Glutamatergic neuron (in vitro differentiated cells): ENCODE measurements at places on chromosomes 7 and 10. TPM values are rescaled to one million over a fixed set of nuclear protein-coding genes. Genes with fewer than 3 reads are reported as not detected.

- DNase-seq, result peak; percentile 51
Measured at GRCh38 chr10:133257489-133258065, 19.1 kb downstream of the ADAM8 start.

- no peak for DNase-seq
Measured at GRCh38 chr10:921471-922414, 9.8 kb downstream of the LARP4B start.

DNA sequence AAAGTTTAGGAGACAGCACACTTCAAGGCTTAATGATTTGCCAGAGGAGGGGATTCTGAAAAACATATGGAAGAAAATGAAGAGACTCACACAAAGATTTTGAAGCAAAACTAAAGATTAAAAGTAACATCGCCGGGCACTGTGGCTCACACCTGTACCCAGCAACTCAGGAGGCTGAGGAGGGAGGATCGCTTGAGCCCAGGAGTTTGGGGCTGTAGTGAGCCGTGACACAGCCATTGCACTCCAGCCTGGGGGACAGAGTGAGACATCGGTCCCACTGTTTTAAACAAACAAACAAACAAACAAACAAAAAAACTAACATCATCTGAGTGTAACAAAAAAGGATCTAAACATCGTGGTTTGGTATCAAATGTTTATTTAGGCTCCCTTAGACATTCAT is 33.7 kb upstream of the DAGLB start:
- DNase-seq, result no peak

GRCh38 chr7:106806556-106806955 is 58.5 kb upstream of the PIK3CG start:
- no peak for DNase-seq

- DNase-seq, result no peak
Measured at GRCh38 chr10:77207828-77208185, 429.8 kb downstream of the KCNMA1 start.

GRCh38 chr10:98244586-98244985 is 23.4 kb downstream of the LOXL4 start:
- DNase-seq, result no peak

GRCh38 chr10:42943025-42943818 is 133.6 kb upstream of the RET start:
- DNase-seq, result no peak

- peak; percentile 4 for DNase-seq
Measured at GRCh38 chr10:42984035-42984610, 92.7 kb upstream of the RET start.

- DNase-seq, result peak; percentile 100
Measured at GRCh38 chr10:119817991-119818888, 54.4 kb downstream of the MCMBP start.

GRCh38 chr10:99276848-99277486 is 41.3 kb upstream of the HPSE2 start:
- no peak for DNase-seq

DNA sequence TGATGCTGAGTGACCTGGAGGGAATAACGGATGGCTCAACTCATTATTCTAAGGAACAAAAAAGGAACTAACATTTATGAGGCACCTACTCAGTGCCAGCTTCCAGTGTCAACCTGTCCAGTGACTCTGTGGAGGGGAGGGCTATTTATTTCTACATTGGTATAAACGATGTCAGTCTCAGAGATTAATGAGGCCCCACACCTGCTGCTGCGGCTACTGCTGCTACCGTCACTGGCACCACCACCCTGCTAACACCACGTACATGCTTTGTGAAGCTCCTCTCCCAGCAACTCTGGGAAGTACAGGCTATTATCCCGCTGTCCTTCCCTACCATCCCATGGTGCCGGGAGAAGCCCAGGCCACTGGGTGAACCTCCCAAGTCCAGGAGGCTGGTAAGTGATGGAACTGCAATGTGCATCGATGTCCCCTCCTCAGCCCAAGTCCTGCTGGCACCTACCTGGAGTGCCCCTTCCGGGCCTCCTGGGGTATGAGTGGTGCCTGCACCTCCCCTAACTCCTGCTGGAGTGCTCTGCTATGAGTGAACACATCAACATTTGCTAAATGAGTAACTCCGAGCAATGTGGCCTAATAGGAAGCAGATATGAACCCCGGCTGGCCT is 101.5 kb downstream of the ARHGAP22 start:
- no peak for DNase-seq

DNA sequence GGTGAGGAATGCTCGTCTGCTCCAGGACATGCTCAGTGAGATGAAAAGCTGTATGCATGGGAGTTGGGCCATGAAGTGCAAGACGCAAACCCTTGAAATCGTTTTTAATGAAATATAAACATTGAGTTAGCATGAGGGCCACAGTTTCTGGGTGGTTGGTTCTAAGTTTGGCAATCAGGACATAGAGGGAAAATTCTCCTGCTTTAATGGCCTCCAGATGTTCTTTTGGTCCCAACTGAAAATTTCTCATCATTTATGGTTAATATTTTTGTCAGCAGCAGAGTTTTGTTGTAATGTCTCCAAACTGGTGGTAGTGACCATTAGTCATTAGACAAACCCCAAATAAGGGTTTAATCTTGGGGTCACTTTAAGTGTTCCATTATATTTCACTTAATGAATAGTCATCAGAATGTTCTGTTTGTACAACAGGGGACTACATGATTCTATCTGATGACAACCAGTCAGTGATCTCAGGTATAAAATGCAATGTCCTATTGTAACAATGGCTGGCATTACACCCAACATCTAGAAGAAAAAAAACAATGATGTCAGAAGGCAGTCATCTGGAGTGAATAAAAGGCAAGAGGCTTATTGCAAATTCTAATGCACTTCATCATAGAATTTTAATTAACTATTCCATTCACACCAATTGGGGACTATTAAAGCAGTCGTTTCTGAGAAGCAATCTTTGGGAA is 197.4 kb downstream of the JCAD start:
- DNase-seq, result no peak

DNA sequence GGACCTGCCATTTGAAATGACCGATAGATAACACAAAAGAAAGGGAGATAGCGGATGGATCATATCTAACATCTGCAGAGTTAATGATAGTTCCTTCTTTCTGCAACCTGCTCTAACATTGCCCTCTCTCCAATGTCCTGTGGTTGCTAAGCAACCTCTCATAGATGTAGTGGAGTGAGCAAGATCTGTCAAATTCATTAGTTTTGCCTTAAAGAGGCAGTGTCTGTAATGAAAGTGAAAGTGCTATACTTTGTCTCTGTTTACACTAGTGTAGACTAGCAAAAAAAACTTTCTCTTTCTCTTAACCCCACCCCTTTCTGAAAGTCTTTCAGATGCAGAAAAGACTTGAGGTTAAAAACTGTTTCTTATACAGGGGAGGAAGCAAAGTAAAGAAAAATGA is 1196.9 kb downstream of the SORCS3 start:
- DNase-seq, result no peak

DNA sequence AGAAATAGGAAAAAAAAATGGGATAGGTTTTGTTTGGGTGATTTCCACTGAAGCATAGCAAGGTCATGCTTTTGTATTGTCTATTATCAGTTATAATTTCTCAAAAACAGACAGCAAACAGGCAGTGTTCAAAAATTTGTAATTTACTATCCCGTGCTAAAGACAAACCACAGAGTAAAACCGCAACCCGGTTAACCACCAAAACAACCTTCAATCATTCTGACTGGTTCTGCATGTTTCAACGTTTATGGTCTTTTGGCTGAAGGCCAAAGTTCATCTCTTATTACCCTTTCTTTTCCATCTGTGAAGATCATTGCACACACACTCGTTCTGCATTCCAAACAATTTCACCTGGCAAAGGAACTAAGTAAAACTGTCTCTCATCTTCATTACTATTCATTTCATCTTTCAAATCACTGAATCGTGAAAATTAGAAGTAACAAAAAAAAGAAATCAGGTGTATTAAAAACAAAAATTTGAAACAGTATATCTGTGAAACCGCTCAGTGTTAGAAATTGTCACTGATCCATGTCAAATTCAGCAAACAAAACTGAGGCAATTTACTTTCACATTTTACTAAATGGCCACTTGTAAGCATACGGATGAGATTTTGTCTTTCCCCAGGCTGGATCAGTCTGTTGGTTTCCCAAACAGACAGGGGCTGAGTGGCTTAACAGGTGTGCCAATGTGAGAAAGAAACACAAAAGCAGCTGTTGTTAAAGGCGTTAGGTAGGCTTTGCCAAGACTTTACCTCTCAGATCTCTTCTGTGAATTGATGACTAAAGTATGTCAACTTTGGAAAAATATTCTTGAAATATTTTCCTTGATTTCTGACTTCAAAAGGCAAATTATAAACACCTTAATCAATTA is 539.6 kb downstream of the CNTNAP2 start:
- DNase-seq, result no peak

DNA sequence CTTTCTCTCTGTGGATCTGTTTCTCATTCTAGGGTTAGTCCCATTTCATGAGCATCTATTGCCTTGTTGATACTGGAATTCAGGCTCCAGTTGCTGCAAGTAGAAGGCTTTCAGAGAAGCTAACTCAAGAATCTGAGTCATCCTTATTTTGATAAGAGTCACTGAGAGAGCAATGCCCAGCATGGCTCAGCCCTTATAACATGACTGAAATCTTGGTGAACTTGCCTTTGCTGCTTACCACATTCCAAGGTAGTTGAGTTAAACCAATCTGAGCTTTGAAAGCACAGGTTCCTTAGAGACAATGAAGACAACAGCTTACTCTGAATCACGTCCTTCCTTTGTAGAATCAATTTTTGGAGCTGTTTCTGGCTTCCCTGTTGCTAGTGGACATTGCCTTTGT is 53.6 kb upstream of the CHCHD3 start:
- DNase-seq, result no peak

DNA sequence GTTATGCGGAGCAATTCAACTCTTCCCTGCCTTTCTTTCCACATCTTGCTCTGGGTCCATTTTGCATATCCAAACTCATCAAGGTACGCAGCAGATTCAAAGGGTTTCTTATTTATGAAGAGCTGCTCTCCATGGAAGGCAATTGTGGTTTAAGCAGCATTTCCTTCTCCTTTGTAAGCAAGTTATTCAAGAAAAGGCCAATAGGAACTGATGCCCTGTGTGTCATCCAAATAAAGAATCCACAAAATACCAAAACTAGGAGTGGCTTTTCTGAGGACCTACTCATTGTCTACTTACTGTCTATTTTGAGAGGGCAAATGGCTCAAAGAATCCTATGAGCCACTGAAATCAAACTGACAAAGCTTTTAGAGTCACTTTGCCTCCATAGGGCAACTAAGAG is 253.1 kb downstream of the PTEN start:
- DNase-seq, result no peak

GRCh38 chr10:125878957-125879835 is 1.9 kb downstream of the DHX32 start:
- no peak for DNase-seq

DNA sequence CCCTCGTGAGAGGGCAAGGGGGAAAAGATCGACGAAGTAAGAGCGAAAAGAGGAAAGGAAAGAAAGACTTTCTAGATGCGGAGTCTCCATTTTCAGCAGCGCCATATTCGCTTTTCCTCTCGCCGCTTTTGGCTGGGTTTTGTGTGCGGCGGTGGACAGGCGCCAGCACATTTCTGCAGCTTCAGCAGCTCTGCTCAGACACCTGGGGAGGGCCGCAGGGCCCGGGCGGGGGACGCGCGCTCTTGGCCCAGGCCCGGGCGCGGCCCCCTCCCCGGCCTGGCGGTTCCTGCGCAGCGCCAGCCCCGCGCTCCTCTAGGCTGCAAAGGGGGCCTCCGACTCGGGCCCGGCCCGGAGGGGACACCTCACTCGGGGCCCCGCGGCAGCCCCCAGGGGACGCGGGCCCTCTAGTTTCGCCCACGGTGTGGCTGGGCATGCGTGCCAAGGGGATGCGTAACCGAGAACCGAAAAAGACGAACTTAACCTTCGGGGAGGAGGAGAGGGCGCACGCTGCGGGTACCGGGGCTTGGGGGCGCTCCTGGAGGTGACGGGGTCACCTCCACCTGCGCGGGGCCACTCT is 34.5 kb upstream of the EBLN1 start:
- DNase-seq, result peak; percentile 18

GRCh38 chr10:79374312-79375191 is 27.3 kb downstream of the PPIF start:
- DNase-seq, result peak; percentile 89

DNA sequence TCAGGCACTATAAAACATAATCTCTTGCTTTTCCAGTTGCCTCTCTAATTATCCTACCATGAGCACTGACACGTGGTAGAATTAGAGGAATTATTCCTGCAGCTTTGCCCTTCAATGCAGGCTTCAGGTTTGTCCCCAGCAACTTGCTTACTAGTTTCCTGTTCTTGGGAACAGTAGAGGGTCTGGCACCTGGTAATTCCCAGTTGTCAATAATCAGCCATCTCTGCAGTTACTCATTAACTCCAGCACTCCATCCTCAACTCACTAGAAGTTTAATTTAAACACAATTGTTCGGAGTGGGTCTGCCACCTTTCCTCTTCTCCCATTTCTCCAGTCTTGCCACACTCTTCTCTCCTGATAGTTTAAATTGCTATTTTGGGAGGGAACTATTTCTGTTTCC is 324.3 kb upstream of the KIAA1217 start:
- no peak for DNase-seq

GRCh38 chr10:70498970-70499835 is 20.6 kb downstream of the PALD1 start:
- DNase-seq, result no peak

GRCh38 chr10:132156382-132156781 is 30.4 kb upstream of the DPYSL4 start:
- DNase-seq, result no peak

DNA sequence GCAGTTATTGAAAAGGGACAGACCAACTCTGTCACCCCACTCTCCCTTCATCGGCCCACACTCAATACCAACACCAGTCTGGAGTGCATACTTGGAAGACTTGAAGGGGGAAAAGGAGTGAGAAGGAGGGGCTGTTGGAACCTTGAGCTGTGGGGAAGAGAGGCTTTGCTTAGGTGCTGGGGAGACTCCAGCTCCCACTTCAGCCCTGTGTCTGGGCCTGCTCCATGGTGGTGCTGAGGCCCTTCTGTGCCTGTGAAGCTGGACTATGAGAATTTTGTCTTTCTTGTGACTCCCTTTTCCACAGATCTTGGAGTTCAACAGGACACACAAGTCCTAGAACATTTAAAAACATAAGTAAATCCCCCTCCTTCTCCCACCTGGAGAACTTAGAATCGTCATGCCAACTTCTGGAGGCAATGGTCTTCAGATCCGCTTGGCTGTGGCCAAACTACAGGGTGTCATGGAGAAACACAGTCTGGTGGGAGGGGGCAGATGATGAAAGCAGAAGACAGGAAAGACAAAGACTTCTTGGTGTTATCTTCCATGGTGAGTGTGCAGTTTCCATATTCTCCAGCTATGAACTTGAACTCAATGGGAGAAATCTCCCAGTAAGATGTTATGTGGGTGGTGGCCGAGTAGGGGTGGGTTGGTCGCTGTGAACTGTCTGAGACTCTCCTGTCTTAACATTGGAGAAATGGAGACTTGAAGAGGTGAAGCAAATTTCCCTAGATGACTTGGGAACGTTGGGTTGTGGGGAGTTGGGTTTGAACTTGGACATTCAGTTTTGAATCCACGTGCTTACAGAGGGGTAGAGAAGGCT is 18.4 kb upstream of the GIMAP8 start:
- no peak for DNase-seq

TSPAN12 gene
- 6.0 TPM for total RNA-seq

ATOH7 gene
- 0.86 TPM for total RNA-seq

WNT8B gene
- total RNA-seq, result not detected

TAS2R5 gene
- 1.3 TPM for total RNA-seq

ERV3-1 gene
- total RNA-seq, result 70.6 TPM

RELN gene
- total RNA-seq, result 5.7 TPM

HECW1 gene
- 68.7 TPM for total RNA-seq

TMEM184A gene
- 20.7 TPM for total RNA-seq

MRLN gene
- not detected for total RNA-seq

NKX2-3 gene
- total RNA-seq, result not detected

ETV1 gene
- total RNA-seq, result 51.8 TPM

TRIM73 gene
- 11.2 TPM for total RNA-seq
